ENCODE measurements at places on chromosomes 3 and 15.

DNA sequence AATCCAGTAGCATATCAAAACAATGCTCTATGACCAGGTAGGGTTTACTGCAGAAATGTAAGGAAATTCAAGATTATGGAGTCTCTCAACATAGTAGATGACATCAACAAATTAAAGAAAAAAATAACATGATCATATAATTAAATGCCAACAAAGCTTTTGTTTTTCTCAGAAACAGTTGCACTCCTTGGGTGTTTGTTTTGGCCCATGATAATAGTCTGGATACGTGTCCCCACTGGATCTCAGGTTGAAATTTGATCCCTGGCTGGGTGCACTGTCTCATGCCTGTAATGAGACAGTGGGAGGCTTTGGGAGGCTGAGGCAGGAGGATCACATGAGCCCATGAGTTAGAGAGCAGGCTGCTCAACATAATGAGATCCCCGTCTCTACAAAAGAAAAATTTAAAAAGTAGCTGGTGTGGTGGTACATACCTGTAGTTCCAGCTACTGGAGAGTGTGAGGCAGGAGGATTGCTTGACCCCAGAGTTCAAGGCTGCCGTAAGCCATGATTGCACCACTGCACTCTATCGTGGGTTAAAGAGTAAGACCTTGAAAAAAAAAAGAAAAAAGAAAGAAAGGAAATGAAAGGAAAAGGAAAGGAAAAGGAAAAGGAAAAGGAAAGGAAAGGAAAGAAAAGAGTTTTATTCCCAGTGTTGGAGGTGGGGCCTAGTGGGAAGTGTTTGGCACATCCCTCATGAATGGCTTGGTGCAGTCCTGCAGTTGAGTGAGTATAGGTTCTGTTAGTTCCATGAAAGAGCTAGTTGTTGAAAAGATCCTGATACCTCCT lies 53.3 kb upstream of the FOXB1 start:
- DNase-seq: no peak

DNA sequence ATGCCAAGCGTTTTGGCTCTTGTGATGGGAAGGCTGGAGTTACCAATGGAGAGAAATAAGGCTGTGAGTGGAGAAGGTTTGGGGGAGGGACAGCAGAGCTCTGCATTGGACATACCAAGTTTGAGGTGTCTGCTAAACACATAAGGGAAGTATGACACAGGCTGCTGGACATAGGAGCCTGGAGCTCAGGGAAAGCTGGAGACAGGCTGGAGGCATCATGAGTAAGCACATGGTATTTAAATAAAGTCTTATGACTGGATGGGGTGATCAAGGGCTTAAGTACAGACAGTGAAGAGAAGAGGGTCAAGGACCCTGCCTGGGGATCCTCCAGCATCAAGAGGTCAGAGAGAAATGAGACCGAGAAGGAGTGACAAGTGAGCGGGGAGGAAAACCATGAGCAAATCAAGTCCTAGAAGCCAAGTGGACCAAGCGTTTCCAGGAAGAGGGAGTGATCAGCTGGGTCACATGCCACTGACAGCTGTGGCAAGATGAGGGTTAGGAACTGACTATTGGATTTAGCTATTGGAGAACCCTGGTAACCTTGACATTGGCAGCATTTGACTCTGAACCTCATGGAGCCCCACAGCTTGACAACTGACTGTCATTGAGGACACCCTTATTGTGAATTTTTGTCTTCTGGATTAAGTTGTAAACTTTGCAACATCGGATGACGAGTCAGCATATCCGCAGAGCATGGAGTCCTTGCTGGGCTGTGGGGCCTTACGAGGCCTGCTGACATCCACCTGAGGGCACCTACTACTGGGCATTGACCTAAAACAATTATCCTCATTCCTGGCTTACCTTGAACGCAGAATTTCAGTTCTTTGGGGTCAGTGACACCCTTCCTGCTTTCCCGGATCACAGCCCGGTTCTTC lies 78.7 kb upstream of the ETV5 start:
- no peak for DNase-seq

GRCh38 chr3:149019580-149019979 lies 28.2 kb downstream of the GYG1 start:
- DNase-seq: no peak

DNA sequence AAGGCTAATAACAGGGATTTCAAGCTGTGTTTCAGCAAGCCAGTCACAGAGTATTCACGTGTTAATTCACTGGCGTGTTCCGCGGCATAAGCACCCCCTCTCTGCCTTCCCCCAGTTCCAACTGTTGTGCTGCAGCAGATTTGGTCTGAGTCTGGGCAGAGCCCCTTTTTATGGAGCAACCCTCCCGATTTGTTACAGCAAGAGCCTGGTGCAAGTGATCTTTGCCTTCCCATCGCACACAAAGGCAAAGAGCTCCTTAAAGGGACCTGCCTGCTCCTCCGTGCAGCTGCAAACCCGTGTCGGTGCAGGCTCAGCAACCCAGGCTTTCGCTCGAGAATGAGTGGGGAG lies 170.5 kb downstream of the KCNAB1 start:
- DNase-seq: no peak

DNA sequence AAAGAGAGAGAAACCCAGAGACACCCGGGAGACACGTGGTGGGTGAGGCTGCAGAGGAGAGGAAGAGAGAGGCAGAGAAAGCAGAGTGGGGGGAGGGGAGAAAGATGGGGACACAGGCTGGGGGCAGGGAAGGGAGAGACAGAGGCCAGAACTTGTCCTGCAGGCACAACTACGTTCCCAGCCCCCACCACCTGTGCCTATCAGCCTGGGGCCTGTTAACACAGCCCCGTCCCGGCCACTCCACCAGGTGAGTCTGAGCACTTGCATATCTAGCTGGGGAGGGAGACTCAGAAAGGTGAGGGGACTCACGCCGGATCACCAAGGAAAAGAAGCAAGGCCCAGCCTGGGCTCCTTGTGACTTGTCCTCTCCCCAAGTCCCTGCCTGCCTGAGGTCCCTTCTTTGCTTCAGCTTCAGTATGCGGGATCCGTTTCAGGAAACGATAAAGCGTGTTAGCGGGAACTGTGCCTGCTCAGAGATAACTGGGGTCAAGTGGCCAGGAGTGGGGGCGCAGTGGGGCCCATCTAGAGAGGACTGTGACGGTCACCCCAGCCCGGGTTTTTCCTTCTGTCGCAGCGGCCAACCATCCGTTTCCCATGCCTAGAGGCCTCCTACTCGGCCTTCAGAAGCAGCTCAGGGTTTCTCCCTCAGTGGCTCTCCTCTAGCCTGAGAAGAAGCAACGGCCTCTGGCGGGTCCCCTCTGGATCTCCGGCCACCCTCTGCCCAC lies 10.3 kb downstream of the LINGO1 start:
- no peak for DNase-seq

DNA sequence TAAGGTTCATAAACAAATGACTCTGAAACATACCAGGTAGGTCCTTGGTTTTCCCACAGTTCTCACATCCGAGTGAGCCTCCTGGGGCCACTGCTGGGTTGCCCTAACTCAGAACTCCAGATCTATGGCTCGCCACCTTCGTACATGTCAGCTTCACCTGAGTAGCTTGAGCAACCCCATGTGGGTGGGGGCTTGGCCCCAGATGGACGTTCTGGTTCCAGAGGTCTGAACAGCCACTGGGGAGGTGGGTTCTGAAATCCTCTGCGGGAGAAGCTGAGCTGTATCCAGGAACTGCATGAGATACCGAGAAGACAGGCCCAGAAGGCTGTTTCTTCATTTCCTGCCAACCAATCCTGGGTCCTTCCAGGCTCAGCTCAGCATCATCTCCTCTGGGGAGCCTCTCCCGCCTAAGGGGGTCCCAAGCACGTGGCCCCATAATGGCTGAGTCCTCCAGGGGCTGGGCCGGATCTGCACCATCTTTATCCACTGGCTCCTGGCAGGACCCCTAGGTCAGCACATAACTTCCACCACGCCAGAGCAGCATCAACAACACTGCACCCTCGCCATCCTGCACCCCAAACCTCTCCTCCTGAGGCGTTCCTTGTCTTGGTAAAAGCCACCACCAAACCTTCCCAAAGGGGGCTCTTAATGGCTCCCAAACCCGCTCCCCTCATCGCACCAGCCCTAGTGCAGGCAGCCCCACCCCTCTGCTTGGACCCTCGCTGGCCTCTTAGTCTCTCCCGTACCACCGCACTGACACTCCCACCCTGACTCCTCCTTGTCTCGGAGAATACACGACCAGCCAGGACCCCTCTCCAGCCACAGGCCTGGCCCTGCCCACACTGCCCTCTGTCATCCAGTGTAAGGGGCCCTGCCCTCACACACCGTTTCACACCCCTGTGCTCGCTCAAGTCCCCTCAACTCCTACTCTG lies 39.8 kb downstream of the PCSK6 start:
- no peak for DNase-seq

DNA sequence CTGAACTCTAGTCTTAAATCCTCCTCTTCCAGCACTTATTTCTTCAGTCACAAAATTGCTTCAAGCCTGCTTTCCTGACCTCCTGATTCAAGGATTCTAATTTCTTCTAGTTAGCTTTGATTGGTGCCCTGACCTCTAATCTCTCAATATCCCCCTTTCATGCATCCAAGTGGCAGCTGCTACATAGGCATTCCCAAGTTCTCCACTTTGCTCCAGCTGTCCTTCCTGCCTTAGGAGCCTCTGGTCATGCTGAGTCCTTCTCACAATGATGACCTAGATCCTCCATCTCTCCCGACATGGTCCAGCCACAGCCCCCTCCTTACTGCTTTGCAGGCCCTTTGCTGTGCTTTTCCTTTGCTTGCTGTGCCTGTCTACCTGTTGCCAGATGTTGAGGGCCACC lies 347.8 kb upstream of the C2CD4B start:
- DNase-seq: no peak

GRCh38 chr3:123752228-123752627 lies 131.9 kb downstream of the MYLK start:
- no peak for DNase-seq

DNA sequence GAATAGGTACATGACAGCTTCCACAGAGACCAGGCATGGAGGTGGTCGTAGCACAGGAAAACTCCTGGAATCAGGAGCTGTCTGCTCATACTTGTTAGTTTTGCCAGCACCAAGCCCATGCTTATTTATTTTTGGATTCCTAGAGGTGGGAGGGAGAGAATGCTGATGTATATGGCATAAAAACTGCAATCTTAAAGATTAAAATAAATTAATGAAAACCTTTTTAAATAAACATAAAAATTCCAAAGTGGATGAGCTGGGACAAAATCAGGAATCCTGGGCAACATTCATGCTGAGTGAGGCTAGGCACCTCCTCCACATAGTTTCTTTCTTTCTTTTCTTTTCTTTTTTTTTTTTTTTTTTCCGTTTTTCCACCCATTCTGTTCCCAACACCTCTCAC lies 14.3 kb upstream of the BCL6 start:
- DNase-seq: no peak

DNA sequence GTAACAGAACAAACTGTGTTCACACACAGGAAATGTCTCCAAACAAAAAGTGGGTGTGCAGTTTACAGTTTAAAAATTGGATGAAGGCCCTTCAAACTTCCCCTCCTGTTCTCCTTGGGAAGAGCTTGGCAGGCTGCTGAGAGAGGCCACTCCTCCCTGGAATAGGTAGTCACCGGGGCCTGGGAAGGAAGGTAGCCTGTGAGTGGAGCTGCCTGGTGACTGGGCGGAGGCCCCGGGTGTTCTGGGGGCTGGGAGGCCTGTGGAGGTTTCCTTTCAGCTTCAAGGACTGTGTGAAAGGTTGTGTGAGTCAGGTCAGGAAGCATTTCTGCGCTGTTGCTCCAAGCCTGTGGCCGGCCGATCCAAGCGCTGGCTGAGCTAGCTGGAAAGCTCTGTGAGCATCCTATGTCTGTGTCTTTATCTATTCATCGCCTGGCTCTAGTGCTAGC lies 14.1 kb downstream of the SLCO3A1 start:
- DNase-seq: no peak

- no peak for DNase-seq
Observed at GRCh38 chr3:81003008-81003645, 758.3 kb downstream of the GBE1 start.

All from activated CD4-positive, alpha-beta T cell treated with anti-CD3 and anti-CD28 coated beads, Interleukin-2, amount 50 U/mL, for 16 hours (primary cell).